Renal pelvis (tissue), 12 donors: ENCODE measurements at places on chromosomes 6 and 20. TPM values are rescaled to one million over a fixed set of nuclear protein-coding genes. Genes with fewer than 3 reads are reported as not detected.

Gene ROMO1
- polyA plus RNA-seq, result 91.1 TPM

DNA sequence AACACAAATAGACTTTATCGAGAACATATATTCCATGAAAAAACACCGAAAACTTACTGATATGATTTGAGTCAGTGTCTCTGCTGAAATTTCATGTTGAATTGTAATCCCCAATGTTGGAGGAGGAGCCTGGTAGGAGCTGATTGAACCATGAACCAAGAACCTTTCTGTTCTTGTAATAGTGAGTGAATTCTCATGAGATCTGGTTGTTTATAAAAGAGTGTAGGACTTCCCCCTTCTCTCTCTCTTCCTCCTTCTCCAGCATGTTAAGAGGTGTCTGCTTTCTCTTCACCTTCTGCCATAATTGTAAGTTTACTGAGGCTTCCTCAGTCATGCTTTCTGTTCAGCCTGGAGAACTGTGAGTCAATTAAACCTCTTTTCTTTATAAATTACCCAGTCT lies 1289.3 kb upstream of the CITED2 start:
- no peak for DNase-seq

DNA sequence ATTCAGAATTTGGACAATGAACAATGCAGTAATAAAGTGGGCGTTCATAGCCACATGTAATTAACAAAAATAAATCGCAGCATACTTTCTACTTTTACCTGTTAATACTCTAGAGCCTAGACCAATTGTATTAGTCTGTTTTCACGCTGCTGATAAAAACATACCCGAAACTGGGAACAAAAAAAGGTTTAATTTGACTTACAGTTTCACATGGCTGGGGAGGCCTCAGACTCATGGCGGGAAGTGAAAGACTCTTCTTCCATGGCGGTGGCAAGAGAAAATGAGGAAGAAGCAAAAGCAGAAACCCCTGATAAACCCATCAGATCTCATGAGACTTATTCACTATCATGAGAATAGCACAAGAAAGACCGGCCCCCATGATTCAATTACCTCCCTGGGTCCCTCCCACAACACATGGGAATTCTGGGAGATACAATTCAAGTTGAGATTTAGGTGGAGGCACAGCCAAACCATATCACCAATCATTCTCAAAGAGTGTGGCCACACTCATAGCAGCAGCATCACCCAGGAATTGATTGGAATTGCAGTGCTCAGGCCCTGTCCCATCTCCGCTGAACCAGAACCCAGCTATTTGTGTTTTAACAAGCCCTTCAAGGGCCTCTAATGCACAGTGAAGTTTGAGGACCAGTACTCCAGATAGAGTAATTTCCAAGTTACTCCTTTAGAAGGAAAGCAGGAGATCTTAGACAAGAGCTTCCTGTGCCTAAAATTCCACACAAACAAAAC lies 650.0 kb downstream of the KIF16B start:
- no peak for DNase-seq

DNA sequence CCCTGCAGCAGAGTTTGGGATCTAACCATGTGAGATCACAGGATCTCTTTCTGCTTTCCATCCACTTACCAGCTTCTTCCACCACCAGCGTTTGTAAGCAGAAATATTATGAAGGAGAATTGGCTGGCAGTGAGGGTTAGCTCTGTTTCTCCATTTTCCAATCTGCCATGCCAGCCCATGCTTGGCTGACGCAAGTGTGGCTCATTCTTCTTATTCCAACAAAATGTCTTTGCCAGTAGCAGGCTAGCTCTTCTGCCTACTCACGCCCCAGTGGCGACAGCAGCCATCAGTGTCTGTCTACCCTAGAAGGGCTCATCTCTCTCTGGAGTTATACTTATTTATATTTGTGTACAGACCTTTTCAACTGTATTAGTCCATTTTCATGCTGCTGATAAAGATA lies 286.2 kb downstream of the FARS2 start:
- DNase-seq, result no peak

DNA sequence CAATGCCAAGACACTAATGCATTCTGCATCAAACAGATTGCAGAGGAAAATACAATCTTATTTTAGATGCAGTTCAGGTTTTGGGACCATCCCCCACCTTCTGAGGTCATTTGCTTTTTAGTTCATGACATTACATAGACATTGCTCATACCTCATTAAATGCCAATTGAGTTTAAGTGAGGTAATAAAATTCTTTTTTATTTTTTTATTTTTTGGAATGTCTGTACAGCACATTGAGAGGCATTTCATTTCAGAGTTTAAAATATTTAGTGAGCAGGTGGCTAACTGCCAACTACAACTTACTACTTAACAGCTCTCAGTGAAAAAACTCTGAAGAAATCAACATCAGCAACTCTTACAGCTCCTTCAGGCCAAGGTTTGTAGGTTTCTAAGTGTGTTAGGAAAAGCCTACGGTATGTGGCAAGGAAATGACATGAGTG lies 482.2 kb upstream of the RNF217 start:
- DNase-seq, result no peak

- DNase-seq, result no peak
Measured at GRCh38 chr6:114556846-114557488, 214.1 kb upstream of the HS3ST5 start.

DNA sequence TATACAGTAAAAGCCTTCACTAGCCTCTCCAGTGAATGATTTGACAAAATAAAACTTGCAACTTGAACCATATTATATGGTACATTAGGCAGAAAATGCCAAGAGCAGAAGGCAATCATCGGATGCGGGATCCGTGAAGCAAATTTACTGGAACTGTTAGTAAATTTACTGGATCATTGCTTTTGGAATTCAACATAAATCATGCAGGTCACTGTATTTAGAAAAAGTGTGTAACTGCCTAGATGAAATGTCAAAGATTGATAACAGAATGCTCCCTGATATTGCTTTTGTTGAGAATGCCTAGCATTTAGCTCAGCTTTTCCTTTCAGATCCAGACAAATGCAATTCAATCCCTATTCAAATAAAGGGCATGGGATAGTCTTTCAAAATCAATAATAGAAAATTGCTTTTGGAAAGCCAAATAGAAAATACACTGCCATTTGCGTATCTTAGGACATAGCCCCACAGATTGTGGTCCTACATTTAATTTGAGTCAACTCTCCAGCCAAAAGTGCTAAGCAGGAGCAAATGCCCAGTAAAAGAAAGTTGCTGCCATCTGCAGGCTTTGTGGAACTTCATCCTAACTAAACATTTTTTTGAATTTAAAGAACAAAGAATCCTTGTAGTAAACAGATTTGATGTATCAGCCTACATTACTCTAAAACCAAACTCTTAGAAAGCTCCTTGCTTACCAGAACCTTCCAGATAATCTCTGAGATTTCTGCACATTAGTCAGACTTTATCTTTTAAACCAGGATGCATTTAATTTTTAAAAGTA lies 109.5 kb upstream of the HSF2 start:
- peak; percentile 79 for DNase-seq

DNA sequence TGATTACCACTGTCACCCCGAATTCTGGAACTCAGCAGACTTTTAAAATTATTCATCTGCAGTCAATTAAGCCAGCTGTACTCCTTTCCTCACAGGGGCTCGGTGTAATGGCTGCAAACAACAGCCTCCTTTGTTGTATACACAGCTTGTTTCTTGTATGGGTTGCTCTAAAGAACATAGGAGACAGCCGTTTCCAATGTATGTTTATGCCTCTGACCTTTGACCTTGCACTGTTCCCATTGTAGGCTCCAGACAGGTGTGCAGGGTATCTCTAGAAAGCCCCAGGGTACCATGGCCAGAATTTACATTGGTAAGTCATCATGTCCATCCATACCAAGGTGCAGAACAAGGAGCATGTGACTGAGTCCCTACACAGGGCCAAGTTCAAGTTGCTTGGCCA lies 11.5 kb upstream of the TENT5A start:
- no peak for DNase-seq

DNA sequence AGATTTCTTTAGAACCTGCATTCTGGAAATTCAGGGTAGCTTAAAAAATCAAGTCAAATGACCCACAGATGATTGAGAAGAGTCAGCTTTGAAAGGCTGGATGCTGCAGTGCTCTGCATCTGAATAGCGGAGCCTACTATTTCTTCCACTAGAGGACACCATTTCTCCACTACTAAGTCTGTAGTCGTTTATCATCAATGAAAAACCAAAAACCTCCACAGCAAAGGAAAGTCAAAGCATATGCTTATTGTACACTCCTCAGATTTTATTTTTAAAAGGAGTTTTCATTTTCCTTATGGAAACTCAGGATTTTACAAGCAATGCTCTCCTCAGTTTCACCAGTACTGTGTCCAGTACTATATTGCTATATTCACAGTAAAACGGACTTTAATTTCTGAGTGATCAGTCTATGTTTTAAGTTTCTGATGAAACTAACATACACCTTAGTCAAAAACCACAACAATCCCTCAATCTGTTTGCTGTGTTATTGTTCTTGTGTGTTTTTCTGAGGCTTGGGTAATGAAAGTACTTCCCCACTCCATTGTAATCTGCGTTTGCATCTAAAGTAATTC lies 50.5 kb upstream of the ENPP5 start:
- peak; percentile 43 for DNase-seq

DNA sequence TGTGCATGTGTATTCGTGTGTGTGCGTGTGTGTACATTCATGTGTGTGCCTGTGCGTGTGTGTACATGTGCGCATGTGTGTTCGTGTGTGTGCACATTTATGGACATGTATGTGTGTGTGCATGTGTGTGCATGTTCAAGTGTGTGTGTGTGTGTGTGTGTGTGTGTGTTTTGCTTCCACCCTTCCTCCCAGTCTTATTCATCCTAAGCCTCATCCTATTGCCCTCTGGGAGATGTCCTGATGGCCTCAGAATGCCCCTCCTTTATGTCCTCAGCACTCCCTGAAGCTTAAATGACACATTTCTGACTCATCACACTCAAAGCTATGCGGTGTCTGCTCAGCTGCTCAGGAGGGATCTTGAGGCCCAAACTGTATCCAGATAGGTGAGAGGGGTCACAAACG lies 76.6 kb upstream of the CCDC167 start:
- no peak for DNase-seq

GRCh38 chr6:38517005-38517404 lies 122.7 kb downstream of the BTBD9 start:
- peak; percentile 39 for DNase-seq

- DNase-seq, result no peak
Measured at GRCh38 chr20:16781496-16781895, 33.3 kb downstream of the OTOR start.
